Fibroblast of skin of back (primary cell): ENCODE measurements at places on chromosomes 1 and 21.

GRCh38 chr1:11806307-11806936, 431 bp downstream of the CLCN6 start:
- DNase-seq = peak; percentile 36

GRCh38 chr1:245650441-245650960, 495.7 kb downstream of the KIF26B start:
- no peak for DNase-seq

GRCh38 chr1:68445709-68446108, 4.0 kb downstream of the RPE65 start:
- DNase-seq = no peak

DNA sequence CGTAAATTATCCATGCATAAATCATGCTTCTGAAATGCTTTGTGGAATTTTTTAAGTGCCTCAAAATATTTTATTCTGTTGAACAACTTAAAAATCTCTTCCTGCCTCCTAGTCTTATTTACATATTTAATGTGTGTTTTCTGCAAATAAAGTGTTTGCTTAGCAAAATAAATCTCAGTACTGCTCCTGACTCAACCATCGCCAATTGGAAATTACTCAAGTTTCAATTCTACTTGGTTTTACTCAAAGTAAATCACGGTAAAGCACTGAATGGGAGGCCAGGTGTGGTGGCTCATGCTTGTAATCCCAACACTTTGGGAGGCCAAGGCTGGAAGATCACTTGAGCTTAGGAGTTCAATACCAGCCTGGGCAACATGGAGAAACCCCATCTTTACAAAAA, 152.2 kb upstream of the NR5A2 start:
- no peak for DNase-seq

DNA sequence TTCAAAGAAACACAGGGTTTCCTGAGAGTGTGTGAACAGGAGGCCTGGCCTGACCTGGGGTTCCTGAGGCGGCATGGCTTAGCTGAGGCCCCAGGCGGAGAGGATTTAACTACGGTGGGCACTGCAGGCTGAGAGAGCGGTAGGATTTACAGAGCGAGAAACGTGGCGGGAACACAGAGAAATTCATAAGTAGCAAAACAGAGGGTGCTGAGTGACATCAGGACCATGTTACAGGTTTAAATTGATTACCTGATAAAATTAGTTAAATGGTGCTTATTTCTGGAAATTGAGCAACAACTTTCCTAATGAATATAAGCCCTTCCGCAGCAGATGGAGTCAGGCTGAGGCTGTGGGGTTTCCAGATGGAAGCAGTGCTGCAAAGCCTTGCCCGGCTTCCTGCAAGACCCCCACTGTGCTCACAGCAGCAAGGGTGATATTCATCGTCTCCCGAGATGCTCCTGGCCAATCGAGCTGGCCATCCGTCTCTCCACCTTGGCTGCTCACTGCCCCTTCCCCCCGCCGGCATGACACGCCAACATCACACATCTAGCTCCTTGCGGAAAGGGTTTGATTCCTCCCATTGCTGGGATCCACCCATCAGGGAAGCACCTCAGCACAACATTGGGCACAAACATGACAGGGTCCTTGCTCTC, 69.4 kb upstream of the MORC3 start:
- no peak for DNase-seq

DNA sequence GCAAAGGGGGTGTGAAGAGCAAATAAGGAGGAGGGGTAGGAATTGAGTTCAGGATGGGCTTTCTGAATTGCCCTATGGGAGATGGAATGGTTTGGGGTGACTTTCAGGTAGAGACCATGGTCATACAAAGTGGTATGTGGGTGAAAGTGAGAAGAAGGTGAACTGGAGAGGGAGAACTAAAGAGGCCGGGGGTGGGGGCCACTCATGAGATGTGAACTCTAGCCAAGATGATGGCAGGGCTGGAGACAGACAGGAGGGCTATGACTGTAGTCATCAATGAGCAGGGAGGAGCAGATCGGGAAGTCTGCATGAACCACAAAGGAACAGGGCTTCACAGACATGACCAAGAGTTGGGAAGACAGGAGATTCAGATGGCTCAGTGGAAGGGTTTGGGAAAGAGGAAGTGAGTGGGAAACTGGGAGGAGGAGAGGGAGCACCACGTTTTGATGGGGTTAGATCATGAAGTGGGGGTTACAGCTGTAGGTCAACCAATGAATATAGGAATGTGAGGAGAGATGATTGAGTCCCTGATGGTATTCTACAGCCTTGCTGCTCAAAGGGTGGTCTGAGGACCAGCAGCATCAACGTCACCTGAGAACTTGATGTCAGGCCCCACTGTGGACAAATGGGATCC, 20.7 kb upstream of the LRRC8D start:
- DNase-seq = no peak

DNA sequence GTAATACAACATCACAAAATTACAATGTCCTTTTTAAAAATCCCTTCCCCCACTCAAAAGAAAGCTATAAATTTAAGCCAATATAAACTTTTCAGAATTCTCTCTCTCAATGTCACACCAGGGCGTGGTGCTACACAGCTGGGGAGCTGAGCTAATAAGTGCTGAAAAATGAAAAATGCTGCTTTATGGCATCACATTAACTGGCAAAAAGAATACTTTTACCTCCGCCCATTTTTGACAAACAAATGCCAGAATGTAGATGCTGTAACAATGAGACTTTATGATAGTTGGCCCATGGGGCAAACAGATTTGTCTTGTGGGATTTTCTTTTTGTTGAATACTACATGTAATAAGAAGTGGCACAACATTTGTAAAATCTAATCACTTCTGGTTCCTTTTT, 12.7 kb upstream of the LYPLAL1 start:
- DNase-seq = peak; percentile 39

DNA sequence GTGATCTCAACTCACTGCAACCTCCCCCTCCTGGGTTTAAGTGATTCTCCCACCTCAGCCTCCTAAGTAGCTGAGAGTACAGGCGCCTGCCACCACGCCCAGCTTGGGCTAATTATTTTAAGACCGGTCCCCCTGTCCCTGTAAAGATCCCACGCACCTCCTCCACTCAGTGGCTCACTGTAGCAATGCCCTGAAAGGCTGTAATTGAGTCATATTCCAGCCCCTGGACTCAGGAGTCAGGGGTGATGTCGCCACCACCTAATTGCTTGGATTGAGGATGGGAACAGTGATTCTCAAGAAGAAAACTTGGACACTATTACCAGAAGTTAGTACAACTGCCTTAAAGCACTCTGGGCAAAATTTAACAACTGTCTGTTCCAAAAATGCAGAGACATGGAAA, 3.1 kb upstream of the EDARADD start:
- no peak for DNase-seq
